ENCODE measurements at places on chromosomes 5 and 9.

- DNase-seq = no peak
Measured at GRCh38 chr5:107557051-107557658, 113.6 kb downstream of the EFNA5 start.

DNA sequence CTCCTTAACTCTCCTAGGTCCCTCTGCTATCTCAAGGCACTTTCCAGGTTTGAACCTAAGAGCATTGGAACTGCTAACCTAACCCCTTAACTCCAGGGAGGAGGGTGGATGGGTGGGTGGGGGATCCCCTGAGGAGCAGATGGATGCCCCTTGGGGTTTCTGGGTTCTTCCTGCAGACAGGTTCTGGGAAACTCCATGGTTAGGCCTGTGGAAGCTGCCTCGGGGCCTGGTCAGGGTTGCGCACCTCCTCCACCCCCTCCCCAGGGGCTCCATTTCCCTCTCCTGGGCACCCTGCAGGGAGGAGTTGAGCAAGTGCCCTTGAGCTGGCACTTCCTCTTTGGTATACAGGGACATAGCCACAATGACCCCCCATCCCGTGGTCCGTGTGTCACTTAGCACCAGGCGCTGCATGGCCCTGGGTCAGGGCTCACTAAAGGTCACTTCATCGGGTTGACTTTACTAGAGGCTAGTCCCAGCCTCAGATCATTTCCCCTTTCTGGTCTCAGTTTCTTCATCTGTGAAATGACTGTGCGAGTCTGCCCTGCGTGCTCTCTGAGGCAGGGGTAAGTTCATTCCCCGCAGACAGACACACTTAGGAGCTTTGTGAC is 16.0 kb downstream of the CXXC5 start:
- DNase-seq = no peak

DNA sequence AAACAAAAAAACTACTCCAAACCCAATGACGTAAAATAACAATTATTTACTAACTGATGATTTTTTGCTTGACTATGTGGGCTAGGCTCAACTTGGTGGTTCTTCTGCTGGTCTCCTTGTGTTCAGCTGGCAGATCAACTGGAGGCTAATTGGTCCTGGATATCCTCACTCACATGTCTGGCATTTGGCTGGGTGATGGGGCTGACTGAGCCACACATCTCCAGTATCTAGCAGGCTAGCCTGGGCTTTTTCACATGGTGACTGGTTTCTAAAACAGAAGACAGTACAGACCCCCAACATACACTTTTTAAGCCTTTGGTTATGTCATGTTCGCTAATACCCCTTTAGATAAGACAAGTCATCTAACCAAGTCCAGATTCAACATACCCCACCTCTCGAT is 104.7 kb upstream of the PRRC1 start:
- no peak for DNase-seq

- no peak for DNase-seq
Measured at GRCh38 chr5:71895546-71895945, 176.5 kb downstream of the CARTPT start.

DNA sequence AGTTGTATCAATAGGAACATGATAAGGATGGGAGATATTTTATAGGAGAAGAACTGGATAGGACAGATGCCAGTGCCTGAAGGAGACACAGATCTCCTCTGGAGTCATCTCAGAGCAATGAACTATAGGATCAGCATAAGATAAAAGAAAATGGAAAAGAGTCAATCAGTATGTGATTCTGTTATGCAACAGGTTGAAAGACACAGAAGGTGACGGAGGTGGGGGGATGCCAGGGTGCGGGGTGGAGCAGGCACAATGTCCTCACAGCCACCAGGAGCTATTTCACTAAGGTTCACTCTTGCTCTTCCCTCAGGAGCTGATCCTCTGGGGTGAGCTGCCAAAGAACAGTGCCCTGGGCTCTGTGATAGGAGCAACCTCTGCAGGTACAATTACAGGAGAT is 179.8 kb downstream of the BNC2 start:
- no peak for DNase-seq

- DNase-seq = no peak
Measured at GRCh38 chr9:84139296-84140070, 158.9 kb downstream of the RMI1 start.

- no peak for DNase-seq
Measured at GRCh38 chr9:130234340-130235260, 31.0 kb upstream of the HMCN2 start.

DNA sequence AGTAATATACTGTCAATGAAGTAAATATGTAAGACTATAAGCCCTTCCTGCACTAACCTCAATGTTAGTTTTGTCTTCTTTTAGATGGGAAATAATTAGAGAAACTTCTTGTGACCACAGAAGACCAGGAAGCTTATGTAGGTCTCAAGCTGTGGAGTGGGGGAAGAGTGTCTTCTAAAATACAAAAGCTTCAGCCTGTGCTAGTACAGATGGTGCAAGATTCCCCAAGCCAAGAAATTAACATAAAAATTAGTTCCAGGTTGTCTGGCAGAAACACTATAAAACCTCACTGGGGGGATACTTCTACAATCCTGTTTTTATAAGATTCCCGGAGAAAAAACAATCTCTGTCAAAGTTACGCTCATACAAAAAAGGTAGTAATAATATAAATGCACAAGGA is 103.6 kb downstream of the FNBP1 start:
- no peak for DNase-seq

GRCh38 chr9:118882684-118883083 is 486.6 kb downstream of the BRINP1 start:
- DNase-seq = no peak

GRCh38 chr9:95175523-95175922 is 142.0 kb downstream of the FANCC start:
- DNase-seq = no peak

DNA sequence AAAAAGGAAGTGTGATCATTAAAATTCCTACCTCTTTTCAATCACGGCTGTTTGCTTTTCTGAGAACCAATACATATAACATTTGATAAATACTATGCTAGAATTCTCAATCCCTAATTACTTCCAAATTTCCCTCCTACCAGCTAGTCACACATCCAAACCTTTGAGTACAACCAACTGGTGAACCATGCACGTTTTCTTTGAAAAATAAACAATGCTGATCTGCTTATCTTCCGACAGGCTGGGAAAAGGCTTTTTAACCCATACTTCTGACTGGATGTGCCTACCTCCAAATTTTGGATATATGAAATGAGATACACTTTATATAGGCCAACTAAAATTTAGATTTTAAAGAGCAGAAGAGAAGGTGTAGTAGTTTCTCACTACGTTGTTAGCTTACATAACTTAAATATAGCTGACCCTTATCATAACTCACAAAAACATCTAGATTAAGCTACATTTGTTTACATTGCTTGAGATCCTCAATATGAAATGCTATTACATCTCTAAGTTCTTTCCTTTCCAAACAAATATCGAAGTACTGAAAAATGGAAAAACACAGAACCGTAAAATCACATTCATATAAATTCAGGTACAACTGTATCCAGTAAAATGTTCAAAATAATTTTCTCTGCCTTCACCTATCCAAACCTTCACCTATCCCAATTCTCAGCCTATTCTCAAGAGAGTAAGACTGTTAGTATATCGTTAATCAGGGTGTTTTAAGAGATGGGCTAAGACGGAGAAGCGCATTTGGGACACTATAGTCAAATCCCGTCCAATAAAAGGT is 2.1 kb downstream of the NR3C1 start:
- DNase-seq = no peak

- DNase-seq = no peak
Measured at GRCh38 chr9:16877256-16877655, 6.8 kb upstream of the BNC2 start.

GRCh38 chr5:61981886-61982285 is 324.1 kb upstream of the KIF2A start:
- no peak for DNase-seq

DNA sequence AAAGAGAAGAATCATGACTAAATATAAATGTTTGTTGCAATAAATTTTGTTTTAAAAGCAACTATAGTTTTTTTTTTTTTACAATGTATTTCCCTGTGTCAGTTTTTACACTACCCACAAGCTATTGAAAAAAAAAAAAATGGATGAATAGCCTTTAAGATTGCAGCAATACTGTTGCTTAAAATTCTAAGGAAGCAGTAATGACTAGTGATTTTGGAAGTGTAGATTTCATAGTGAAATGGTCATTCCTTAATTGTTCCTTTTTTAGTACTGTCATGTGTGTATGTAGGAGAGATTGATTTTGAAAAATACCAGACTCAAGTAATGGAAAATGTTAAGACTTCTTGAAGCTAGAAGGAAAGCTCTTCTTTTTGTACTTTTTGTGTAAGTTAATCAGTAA is 53.1 kb downstream of the NDUFS4 start:
- DNase-seq = no peak

DNA sequence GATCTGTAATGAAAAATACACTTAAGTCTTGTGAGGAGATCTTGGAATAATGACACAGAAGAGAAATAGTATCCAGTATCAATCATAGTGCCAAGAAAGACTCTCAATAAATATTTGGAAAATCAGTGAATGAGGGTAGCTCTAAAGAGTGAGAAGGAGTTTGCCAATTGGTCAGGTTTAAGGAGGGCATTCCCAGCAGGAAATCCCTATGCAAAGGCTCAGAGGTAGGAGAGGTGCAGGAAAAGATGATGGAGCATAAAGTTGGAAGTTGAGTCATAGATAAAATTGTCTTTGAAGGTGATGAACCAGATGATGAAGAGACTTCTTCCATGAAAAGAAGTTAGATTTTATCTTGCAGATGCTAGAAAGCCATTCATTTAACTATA is 27.8 kb downstream of the TNPO1 start:
- no peak for DNase-seq

DNA sequence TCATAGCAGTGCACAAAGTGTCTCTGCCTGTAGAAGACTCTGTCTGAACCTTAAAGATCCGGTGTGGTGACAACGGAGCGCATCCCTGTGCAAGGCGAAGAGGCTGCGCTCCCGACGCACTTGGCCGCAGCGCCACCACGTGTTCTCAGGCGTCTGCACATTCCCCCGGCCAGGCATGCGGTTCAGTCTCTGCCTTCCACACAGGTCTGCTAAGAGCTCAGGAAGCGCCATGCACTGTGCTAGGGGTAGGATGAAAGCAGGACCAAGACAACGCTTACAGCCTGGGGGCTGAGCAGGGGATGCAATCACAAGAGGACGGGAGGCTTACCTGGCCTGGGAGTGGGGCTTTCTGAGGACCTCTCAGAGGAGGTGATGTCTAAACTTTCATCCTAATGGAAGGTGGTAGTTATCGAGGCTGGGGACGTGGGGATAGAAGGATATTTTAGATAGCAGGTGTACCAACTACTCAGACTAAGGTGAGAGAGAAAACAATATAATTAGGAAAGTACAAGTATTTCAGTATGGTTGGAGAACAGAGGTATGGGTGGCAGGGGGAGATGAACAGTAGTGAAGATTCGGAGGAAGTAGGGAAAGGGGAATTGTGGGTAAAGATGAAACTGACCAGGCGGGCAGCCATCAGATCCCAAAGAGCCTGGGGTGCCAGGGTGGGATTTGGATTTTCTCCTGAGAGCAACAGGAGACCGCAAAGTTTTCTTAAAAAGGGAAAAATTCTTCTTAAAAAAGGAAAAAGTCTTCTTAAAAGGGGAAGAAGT is 13.3 kb downstream of the CAPSL start:
- DNase-seq = peak; percentile 88

- DNase-seq = no peak
Measured at GRCh38 chr9:87749335-87750035, 23.6 kb downstream of the CTSL start.

DNA sequence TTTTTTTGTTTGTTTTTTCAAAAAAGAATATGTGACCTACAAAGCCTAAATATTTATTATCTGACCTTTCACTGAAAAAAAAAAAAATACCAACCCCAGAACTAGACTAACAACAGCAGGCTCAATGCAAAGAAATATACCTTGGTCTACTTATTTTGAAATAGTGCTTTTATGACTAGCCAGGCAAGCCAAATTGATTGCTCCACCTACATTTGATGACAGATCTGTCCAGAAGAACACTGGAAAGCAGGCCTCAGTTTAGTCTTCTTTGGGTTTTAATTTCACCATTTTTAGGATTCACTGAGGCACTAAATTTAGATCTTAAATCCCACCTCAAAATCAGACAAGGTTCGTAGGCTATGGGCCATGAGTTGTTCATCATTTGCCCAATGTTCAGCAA is 97.3 kb downstream of the PLPP1 start:
- DNase-seq = no peak

DNA sequence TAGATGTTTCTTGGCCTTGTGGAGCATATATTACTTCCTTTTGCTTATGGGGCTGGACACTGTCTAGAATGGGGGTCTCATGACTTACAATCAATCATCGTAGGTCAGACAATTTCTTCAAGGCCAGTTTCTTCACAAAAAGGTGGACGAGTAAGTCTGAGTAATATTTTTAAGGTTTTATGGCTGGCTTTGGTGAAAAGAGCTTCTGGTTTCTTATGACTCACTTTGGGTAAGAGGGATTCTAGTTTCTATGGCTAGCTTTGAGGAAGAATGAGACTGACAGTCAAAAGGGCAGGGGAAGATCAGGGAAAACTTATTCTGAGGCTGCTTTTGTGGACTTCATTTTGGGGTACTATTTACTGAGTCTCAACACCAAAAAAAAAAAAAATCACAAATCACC is 2067.2 kb upstream of the C9orf72 start:
- no peak for DNase-seq

DNA sequence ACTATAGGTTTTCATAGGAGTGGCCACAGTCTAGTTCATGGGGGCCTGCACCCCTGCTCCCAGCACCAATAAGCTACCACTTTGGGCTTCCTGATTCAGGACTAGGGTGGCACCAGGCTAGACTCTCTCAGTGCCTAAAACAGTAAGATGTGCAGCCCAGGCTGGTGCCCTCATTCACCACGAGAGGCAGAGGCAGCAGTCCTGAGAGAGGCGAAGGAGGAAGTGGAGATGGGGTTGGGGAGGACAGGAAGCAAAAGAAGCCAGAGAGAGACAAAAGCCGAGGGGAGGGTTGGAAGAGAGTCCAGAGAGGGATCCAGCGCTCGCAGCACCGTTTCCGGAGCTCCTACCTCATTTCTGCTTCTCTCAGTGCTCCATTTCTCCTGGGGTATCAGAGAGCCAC is 180.9 kb downstream of the MED10 start:
- no peak for DNase-seq

GRCh38 chr9:130523921-130524320 is 55.5 kb upstream of the FUBP3 start:
- DNase-seq = no peak

DNA sequence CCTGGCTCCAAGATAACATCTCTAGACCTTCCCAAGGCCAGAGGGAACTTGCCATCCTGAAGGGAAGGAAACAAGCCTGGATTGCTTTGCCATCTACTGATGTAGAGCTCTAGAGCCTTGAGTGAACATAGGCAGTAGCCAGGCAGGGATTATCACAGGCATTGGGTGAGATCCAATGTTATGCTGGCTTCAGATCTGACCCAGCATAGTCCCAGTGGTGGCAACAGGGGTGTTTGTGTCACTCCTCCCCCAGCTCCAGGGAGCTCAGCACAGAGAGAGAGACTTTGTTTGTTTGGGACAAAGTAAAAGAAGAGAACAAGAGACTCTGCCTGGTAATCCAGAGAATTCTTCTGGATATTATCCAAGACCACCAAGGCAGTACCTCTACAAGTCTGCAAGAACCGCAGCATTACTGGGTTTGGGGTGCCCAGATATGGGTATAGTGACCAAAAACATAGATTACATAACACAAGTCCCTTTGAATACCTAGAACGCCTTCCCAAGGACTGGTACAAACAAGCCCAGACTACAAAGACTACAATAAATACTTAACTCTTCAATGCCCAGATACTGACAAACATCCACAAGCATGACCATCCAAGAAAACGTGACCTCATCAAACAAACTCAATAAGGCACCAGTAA is 137.6 kb upstream of the DAPK1 start:
- no peak for DNase-seq

Data from stimulated activated CD4-positive, alpha-beta T cell treated with anti-CD3 and anti-CD28 coated beads, TNF-alpha, amount 100 ng/mL, for 24 hours (primary cell).